Activated CD4-positive, alpha-beta T cell treated with anti-CD3 and anti-CD28 coated beads, Interleukin-2, amount 10 ng/mL, durations not matched to agents 24 days and 14 days (primary cell): ENCODE measurements at places on chromosomes 2 and 18.

DNA sequence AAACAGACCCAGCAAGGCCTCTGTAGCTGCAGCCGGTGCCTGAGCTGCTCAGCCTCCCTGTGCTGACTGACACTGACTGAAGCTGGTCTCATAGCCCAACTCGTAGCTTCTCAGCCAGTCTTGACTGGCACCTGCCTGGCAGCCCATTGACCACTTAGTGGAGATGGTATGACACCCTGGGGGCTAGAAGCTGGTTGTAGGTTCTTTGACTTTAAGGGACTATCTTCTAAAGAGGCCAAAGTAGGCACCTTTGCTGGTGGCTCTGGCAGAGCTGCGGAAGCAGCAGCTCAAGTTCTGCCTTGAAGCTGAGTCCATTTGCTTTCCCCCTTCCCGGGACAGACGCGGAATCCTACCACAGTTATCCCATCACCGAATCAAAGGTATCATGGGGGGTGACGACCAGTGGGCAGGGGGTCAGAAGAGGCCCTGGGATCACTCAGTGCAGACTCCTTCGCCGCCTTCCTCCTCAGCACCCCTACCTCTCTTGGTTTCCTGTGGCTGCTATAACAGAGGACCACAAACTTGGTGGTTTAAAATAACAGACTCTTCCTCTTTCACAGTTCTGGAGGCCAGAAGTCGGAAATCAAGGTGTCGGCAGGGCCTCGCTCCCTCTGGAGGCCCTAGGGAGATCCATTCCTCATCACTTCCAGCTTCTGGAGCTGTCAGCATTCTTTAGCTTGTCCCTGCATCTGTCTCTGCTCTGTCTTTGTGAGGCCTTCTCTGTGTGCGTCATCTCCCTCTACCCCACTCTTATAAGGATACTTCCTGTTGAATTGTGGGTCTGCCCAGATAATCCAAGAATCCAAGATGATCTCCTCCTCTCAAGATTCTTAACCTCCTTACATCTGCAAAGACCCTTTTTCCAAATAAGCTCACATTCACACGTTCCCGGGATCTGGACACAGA, 13.7 kb upstream of the FOSL2 start:
- H3K27me3 ChIP-seq = peaks cover 10% of the 10 kb centered on the region
- no peaks in the 10 kb centered on the region for H3K36me3 ChIP-seq
- H3K4me1 ChIP-seq = peaks cover 17% of the 10 kb centered on the region
- no peak overlapping the region for H3K27ac ChIP-seq
- no peak overlapping the region for H3K4me3 ChIP-seq

- no peak overlapping the region for H3K27ac ChIP-seq
- no peaks in the 10 kb centered on the region for H3K4me1 ChIP-seq
- no peaks in the 10 kb centered on the region for H3K36me3 ChIP-seq
- H3K4me3 ChIP-seq = no peak overlapping the region
- DNase-seq = no peak
These were observed 43.1 kb downstream of the BOD1L2 start for GRCh38 chr18:57190026-57190425.

GRCh38 chr2:41932241-41933045, 115.4 kb upstream of the PKDCC start:
- H3K4me1 ChIP-seq = no peaks in the 10 kb centered on the region
- H3K27me3 ChIP-seq = no peaks in the 10 kb centered on the region
- H3K4me3 ChIP-seq = no peak overlapping the region
- no peaks in the 10 kb centered on the region for H3K36me3 ChIP-seq
- DNase-seq = no peak

DNA sequence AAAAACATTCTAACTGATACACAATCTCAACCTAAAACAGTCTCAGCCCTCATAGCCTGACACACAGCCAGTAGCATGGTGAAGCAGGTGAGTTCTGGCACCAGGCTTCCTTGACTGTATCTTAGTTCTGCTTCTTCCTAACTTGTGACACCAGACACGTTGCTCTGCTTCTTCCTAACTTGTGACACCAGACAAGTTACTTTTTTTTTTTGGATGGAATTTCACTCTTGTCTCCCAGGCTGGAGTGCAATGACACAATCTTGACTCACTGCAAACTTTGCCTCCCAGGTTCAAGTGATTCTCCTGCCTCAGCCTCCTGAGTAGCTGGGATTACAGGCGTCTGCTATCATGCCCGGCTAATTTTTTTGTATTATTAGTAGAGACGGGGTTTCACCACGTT, 6.7 kb upstream of the ATG16L1 start:
- H3K27ac ChIP-seq = no peak overlapping the region
- no peaks in the 10 kb centered on the region for H3K36me3 ChIP-seq
- H3K4me1 ChIP-seq = peaks cover 50% of the 10 kb centered on the region
- no peak overlapping the region for H3K4me3 ChIP-seq
- no peaks in the 10 kb centered on the region for H3K27me3 ChIP-seq
